ENCODE measurements at places on chromosomes 16 and 17. TPM values are rescaled to one million over a fixed set of nuclear protein-coding genes. Genes with fewer than 3 reads are reported as not detected.

Gene NME2
- polyA plus RNA-seq = 902 TPM

Gene SHPK
- polyA plus RNA-seq = 11.0 TPM

Gene SGSH
- polyA plus RNA-seq = 9.6 TPM

Gene FOXC2
- not detected for polyA plus RNA-seq

Gene ZNF594
- polyA plus RNA-seq = 0.67 TPM

Gene CCL4
- 0.21 TPM for polyA plus RNA-seq

Gene NTN1
- 0.29 TPM for polyA plus RNA-seq

DNA sequence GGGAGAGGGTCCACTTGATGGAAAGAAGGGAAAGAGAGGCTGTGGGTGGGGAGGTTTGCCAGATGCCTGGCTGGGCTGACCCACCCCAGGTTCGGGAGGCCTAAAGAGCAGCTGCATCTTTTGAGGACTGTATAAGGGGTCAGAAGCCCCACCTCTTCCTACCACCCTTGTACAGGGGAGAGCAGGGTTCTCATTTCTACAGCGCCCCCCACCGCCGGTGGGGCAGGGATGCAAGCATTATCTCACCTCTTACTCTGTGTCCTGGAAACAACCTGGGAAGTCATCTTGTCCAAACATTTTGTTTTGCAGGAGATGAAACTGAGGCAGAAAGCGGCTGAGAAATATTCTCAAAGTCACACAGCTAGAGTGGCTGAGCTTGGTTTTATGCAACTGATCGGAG, 22.5 kb upstream of the CCDC182 start:
- H3K27ac ChIP-seq = no peak overlapping the region
- H3K27me3 ChIP-seq = peaks cover 36% of the 10 kb centered on the region
- H3K4me3 ChIP-seq = no peak overlapping the region
- no peaks in the 10 kb centered on the region for H3K36me3 ChIP-seq
- H3K4me1 ChIP-seq = no peaks in the 10 kb centered on the region

DNA sequence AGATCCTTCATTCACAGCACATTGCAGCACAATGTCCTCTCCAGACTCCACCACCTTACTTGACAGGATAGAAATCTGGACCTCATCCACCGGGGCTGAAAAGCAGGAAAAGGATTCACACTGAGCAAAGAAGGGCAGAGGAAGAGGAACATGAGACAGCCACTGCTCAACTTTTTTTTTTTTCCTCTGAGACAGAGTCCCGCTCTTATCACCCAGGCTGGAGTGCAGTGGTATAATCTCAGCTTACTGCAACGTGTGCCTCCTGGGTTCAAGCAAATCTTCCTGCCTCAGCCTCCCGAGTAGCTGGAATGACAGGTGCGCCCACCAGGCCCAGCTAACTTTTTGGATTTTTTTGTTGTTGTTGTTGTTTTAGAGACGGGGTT, 34.4 kb downstream of the PECAM1 start:
- H3K27me3 ChIP-seq = peaks cover 12% of the 10 kb centered on the region
- no peak overlapping the region for H3K27ac ChIP-seq
- DNase-seq = no peak
- H3K4me3 ChIP-seq = no peak overlapping the region

DNA sequence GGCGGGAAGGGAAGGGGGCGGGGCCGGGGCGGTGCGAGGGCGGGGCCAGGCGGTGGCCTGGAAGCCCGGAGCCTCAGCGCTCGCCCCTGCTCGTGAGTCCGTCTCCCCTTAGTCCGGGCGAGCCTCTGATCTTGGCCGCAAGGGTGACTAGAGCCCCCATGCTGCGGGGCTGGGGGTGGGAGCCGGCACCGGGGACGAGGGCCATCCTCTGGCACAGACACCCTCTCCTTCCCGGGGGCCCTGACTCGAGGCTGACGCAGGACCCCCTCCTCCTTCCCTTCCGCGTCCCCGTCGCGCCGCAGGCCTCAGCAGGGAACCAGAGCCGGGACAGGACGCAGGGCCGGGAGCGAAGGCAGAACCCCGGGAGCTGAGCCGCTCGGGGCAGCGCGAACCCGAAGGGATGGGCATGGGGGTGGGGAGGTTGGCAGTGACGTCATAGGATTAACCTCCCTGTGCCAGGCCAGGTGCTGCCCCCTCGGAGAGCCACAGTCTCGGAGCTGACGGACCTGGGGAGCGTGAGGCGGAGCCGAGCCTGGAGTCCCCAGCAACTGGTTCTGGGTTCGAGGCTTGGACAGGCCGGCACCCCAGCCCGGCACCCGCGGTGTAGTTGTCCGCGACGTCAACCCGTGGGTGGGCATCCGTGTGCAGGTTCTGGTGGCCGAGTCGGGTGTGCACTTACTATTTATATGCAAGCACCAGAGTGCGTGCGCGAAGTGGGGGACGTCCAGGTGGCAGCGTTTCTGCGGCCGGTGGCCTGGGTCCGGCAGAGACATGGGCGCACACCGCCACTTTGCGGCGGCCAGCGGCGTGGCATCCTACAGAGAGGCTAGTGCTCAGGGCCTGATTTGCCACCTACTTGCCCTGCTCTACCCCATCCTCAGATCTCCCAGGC, 503 bp upstream of the PLCD3 start:
- H3K27me3 ChIP-seq = no peaks in the 10 kb centered on the region
- peak overlapping the region; percentile 72 for H3K27ac ChIP-seq
- peaks cover 39% of the 10 kb centered on the region for H3K4me1 ChIP-seq
- no peak for DNase-seq
- peak overlapping the region; percentile 90 for H3K4me3 ChIP-seq

- H3K27me3 ChIP-seq = peaks cover 3% of the 10 kb centered on the region
- H3K27ac ChIP-seq = no peak overlapping the region
- H3K36me3 ChIP-seq = no peaks in the 10 kb centered on the region
- DNase-seq = no peak
- no peaks in the 10 kb centered on the region for H3K4me1 ChIP-seq
These were observed 36.8 kb upstream of the CBFA2T3 start for GRCh38 chr16:89013692-89014402.

DNA sequence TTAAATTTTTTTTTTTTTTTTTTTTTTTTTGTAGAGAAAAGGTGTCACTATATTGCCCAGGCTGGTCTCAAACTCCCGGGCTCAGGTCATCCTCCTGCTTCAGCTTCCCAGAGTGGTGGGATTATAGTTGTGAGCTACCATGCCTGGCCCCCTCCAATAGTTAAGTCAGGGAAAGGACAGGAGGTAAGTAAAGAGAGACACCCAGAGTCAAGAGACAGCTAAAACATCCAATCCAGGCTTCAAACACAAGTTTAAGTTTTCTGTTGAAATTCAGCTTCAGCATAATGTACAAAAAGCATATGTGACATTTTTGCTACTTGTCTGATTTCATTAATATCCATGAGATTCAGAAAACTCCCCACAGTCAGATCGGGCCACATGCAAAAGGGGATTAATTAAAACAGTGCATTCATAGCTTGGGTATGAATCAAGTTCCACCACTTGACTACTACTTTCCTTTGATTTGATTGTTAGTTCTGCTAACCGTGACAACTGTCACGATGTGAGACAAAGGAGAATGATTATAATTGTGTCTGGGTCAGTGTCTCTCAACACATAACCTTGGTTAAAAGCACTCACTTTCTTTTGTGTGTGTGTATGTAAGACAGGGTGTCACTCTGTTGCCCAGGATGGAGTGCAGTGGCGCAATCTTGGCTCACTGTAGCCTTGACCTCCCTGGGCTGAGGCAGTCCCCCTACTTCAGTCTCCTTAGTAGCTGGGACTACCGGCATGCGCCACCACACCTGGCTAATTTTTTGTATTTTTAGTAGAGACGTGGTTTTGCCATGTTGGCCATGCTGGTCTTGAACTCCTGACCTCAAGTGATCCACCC, 184.9 kb downstream of the PARN start:
- H3K27ac ChIP-seq = no peak overlapping the region
- no peaks in the 10 kb centered on the region for H3K4me1 ChIP-seq
- H3K36me3 ChIP-seq = peaks cover 8% of the 10 kb centered on the region
- no peak for DNase-seq

DNA sequence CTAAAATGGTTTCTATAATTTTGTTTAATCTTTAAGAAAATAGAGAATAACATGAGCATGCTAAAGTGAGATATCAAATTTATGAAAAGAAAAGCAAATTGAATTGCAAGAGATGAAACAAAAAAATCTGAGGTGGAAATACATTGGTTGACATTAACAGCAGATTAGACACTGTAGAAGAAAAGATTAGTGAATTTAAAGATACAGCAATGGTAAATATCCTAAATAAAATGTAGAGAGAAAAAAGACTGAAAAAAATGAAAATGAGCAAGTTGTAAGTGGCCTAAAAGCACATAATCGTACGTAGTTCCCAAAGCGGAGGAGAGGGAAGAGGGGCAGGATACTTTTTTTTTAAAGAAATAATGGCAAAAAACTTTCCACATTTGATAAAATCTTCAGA, 30.5 kb upstream of the ALDH3A2 start:
- no peak for DNase-seq
- H3K36me3 ChIP-seq = no peaks in the 10 kb centered on the region
- H3K4me1 ChIP-seq = no peaks in the 10 kb centered on the region
- no peaks in the 10 kb centered on the region for H3K27me3 ChIP-seq
- H3K27ac ChIP-seq = no peak overlapping the region

GRCh38 chr16:81779536-81780320, 637 bp downstream of the PLCG2 start:
- no peak overlapping the region for H3K27ac ChIP-seq
- no peak for DNase-seq
- H3K4me3 ChIP-seq = peak overlapping the region; percentile 65
- peaks cover 4% of the 10 kb centered on the region for H3K4me1 ChIP-seq
- no peaks in the 10 kb centered on the region for H3K36me3 ChIP-seq

- H3K27me3 ChIP-seq = no peaks in the 10 kb centered on the region
- no peaks in the 10 kb centered on the region for H3K4me1 ChIP-seq
- no peak overlapping the region for H3K4me3 ChIP-seq
- no peak for DNase-seq
- H3K27ac ChIP-seq = no peak overlapping the region
These were observed 19.1 kb downstream of the ABCC3 start for GRCh38 chr17:50653738-50654137.

DNA sequence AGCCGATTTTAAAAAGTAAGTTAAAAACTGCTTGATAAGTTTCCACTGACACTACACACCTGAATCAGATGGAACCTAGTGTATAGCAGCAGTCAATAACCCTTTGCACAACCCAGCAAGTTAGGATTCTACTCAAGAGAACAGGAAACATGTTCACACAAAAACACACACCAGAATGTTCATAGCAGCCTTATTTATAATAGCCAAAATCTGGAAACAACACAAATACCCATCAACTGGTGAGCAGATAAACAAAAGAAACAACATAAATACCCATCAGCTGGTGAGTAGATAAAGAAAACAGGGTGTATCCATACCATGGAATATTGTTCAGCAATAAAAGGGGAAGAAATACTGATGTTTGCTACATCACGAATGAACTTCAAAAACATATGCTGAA, 2.7 kb upstream of the CDH11 start:
- peaks cover 38% of the 10 kb centered on the region for H3K27me3 ChIP-seq
- no peak overlapping the region for H3K4me3 ChIP-seq
- no peak overlapping the region for H3K27ac ChIP-seq
- H3K4me1 ChIP-seq = peaks cover 11% of the 10 kb centered on the region
- H3K36me3 ChIP-seq = no peaks in the 10 kb centered on the region

GRCh38 chr17:16342979-16343378, 10.3 kb downstream of the CENPV start:
- H3K4me1 ChIP-seq = no peaks in the 10 kb centered on the region
- DNase-seq = no peak
- no peaks in the 10 kb centered on the region for H3K27me3 ChIP-seq
- peaks cover 8% of the 10 kb centered on the region for H3K36me3 ChIP-seq
- H3K4me3 ChIP-seq = no peak overlapping the region
- no peak overlapping the region for H3K27ac ChIP-seq

DNA sequence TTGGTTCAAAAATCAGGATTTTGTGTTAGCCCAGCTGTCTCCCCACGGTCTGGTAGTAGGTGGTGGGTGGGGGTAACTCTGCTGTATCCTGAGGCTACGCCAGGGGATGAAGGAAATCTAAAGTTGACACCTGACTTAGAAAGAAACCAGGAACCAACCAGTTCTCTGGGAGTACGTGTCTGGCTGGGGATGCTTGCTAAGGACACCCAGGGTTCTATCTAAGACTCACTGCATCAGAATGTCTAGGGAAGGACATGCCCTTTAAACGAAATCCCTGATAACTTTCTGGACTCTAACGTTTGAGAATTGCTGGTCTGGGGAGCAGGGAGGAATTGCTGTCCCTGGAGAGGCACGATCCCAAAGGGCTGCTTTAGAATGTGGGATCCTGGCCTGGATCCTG, 39.2 kb upstream of the CES5A start:
- H3K36me3 ChIP-seq = no peaks in the 10 kb centered on the region
- H3K4me1 ChIP-seq = peaks cover 5% of the 10 kb centered on the region
- no peaks in the 10 kb centered on the region for H3K27me3 ChIP-seq
- no peak for DNase-seq
- no peak overlapping the region for H3K27ac ChIP-seq
- no peak overlapping the region for H3K4me3 ChIP-seq

DNA sequence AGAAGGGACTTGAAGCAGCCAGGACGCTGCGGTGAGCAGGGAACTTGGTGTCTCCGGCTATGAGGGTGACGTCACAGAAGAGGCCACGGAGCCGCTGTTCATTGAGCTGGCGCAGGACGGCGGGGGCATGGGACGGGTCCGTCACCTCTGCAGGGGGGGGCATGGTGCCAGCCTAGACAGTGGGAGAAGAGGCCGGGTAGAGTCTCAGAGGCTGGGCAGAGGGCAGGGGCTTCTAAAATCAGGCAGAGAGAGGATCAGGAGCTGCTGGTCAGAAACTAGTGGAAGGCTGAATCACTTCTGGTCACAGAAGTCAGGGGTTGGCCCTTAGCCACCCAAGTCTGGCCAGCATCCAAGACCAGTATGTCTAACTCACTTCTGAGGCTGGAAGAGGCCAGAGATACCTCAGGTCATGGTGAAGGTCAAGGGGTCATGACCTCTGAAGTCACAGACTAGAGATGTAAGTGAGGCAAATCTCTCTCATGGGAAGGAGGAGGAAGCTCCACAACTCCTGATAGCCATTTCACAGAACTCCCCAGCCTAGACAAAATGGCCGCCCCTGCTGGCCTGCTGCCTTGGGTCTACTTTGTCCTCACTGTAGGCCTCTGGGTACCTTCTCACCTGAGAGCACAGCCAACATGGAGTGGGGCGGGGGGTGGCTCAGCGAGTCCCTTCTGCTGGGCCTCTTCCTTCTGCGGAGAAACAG, 12.6 kb downstream of the ZBTB4 start:
- H3K27ac ChIP-seq = no peak overlapping the region
- no peaks in the 10 kb centered on the region for H3K27me3 ChIP-seq
- DNase-seq = no peak
- H3K4me1 ChIP-seq = peaks cover 14% of the 10 kb centered on the region
- H3K4me3 ChIP-seq = no peak overlapping the region
- peaks cover 34% of the 10 kb centered on the region for H3K36me3 ChIP-seq

DNA sequence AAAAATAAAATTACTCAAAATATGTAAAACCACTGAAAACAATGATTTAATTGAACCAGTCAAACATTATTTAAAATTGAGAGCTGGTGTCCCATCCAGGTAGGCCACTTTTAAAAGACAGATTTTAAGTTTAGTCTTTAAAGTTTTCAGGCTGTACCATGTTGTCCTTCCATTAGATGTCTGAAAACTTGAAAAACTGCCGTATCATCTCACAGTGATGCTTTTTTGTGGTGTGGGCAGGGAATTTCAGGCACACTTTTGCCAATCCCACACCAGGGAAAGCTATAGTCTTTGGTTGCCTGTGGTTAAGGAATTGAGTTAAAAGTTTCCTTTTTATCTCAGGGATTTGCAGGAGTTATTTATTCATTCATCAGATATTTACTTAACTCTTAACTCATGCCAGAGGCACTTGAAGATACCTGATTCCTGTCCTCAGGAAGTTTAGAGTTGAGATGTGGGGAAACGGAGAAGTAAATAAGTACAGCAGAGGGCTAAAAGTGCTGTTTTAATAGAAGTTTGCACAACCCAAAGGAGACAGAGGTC, 3.2 kb downstream of the SNTB2 start:
- H3K4me1 ChIP-seq = peaks cover 34% of the 10 kb centered on the region
- no peak overlapping the region for H3K27ac ChIP-seq
- DNase-seq = no peak
- H3K4me3 ChIP-seq = no peak overlapping the region
- H3K36me3 ChIP-seq = no peaks in the 10 kb centered on the region
- H3K27me3 ChIP-seq = no peaks in the 10 kb centered on the region

Measured in keratinocyte (primary cell).